Activated naive CD4-positive, alpha-beta T cell treated with anti-CD3 and anti-CD28 coated beads, Interleukin-2, amount 10 ng/mL, durations not matched to agents 5 hours and 36 hours (primary cell): ENCODE measurements at places on chromosomes 7 and 10. TPM values are rescaled to one million over a fixed set of nuclear protein-coding genes. Genes with fewer than 3 reads are reported as not detected.

FAM25A gene
- not detected for total RNA-seq

GIMAP4 gene
- 354 TPM for total RNA-seq

CLDN4 gene
- not detected for total RNA-seq

INSYN2A gene
- total RNA-seq: not detected

MDFIC gene
- 116 TPM for total RNA-seq

GNG11 gene
- not detected for total RNA-seq

SCART1 gene
- total RNA-seq: 3.3 TPM

PON1 gene
- not detected for total RNA-seq

SND1 gene
- 195 TPM for total RNA-seq

NKX2-3 gene
- not detected for total RNA-seq

SPDYE2 gene
- 0.19 TPM for total RNA-seq

UNCX gene
- total RNA-seq: not detected

CALCR gene
- total RNA-seq: not detected
